ENCODE measurements at places on chromosomes 3 and 15.

- peak; percentile 68 for DNase-seq
These were observed 41.0 kb downstream of the ABHD2 start for GRCh38 chr15:89129123-89129815.

GRCh38 chr3:55654123-55654760 is 167.1 kb upstream of the WNT5A start:
- no peak for DNase-seq

DNA sequence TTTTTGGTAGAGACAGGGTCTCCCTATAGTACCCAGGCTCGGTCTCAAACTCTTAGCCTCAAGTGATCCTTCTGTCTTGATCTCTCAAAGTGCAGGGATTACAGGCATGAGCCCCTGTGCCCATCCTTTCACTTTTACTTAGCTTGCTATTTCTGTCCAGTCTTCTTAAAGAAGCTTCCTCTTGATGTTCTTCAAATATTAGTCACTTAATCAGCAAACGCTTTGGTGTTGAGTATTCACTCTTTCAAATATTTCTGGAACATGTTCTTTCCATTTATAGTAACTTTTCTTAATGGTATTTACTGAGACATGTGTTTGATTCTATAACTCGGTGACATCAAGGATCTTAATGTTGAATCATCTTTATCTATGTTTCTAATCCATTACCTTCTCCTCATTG is 122.1 kb downstream of the CNTN6 start:
- no peak for DNase-seq

DNA sequence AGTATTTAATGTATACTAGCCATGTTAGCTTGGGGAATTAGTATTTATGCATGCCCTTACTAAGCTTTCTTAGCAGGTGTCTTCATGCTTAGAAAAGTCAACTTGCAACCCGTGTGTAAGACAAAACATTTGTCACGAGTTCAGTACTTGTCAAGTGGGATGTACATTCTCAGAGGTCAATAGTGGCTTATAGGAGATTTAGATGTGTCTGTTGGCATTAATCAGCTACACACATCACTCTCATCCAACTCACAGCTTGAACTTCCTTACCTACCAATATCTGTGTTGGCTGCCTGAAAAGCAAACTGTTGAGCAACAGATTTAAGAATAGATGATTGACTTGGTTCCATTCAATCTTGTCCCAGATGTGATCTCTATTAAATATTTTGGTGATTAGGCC is 109.5 kb downstream of the ROBO2 start:
- no peak for DNase-seq

- DNase-seq = no peak
These were observed 12.2 kb upstream of the XYLB start for GRCh38 chr3:38334142-38335055.

All from stimulated activated CD4-positive, alpha-beta T cell treated with anti-CD3 and anti-CD28 coated beads, Interleukin-2, amount 100 ng/mL, for 24 hours (primary cell).